ENCODE measurements at places on chromosomes 5 and 9.

- peak; percentile 84 for DNase-seq
Measured at GRCh38 chr9:127968700-127969383, 11.9 kb downstream of the EEIG1 start.

DNA sequence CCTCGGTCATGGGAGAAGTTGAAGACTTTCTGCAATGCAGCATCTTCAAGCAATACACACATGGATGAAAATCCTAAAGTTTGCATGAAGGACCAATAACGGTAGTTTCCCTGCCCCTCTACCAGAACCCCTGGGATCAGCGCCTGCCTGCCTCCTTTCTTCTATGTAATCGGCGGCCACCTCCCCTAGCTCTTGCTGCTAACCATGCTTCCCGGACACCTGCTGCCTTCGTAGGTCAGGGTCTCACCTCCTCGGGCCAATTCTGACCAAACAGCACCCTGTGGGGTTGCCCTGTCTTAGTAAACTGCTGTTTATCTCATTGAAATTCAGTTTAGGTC, 388 bp upstream of the MED10 start:
- DNase-seq = no peak

- no peak for DNase-seq
Measured at GRCh38 chr5:93099902-93100347, 481.1 kb downstream of the NR2F1-AS1 start.

- no peak for DNase-seq
Measured at GRCh38 chr5:100762108-100762507, 141.0 kb downstream of the ST8SIA4 start.

GRCh38 chr9:17833846-17834245, 255.0 kb downstream of the SH3GL2 start:
- no peak for DNase-seq

- DNase-seq = no peak
Measured at GRCh38 chr9:17739736-17740135, 160.9 kb downstream of the SH3GL2 start.

GRCh38 chr5:54753034-54753433, 232.4 kb downstream of the ESM1 start:
- DNase-seq = no peak

DNA sequence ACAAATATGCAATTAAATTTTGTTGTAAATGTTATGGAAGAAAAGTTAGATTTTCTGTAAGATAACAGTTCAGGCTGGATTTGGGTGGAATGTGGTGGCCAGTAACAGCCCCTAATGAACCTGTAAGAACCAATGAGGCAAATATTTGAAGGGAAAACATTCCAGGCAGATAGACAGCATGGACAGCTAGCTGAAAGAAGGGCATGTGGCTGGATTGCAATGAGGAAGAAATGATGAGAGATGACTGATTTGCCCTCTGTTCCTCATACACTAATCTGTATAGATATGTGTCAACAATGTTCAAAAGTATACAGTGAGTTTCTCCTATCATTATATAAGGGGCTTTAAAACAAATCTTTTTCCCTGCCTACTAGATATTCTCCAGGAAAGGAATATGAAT, 58.8 kb downstream of the MAN2A1 start:
- no peak for DNase-seq

GRCh38 chr5:114390431-114390830, 28.6 kb downstream of the KCNN2 start:
- DNase-seq = no peak

- DNase-seq = no peak
Measured at GRCh38 chr5:758698-759053, 25.9 kb downstream of the ZDHHC11B start.

GRCh38 chr5:24141046-24141445, 503.7 kb downstream of the CDH10 start:
- DNase-seq = no peak

- DNase-seq = no peak
Measured at GRCh38 chr9:15333376-15333881, 26.4 kb upstream of the TTC39B start.

DNA sequence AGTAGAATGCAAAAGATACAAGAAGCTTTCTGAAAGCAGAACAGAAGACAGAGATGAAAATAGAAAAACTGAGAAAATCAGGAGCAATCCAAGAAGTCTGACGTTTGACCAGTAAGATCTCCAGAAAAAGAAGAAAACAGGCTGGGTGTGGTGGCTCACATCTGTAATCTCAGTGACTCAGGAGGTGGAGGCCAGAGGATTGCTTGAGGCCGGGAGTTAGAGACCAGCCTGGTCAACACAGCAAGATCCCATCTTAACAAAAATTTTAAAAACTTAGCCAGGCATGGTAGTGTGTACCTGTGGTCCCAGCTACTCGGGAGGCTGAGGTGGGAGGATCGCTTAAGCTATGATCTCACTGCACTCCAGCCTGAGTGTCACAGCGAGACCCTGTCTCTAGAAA, 15.9 kb downstream of the RETREG1 start:
- DNase-seq = no peak

DNA sequence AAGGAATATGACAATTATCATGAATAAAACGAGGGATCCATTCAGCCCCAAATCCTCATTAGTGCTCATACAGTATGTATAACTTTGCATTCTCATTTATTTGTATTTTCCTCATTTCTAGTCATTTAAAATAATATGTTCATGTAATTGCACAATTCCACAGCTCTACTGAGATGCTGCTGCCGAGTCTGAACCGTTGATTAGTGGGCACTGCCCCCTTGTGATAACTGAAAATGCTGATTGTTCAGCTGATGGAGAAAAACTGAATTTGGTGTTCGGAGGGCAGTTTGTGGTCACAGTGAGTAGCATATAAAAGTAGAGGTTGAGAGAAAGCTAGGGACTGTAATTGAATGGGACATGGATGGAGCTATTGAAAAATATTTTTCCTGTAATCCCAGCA, 12.2 kb upstream of the GPR151 start:
- no peak for DNase-seq

GRCh38 chr5:107400328-107400727, 270.4 kb downstream of the EFNA5 start:
- no peak for DNase-seq

DNA sequence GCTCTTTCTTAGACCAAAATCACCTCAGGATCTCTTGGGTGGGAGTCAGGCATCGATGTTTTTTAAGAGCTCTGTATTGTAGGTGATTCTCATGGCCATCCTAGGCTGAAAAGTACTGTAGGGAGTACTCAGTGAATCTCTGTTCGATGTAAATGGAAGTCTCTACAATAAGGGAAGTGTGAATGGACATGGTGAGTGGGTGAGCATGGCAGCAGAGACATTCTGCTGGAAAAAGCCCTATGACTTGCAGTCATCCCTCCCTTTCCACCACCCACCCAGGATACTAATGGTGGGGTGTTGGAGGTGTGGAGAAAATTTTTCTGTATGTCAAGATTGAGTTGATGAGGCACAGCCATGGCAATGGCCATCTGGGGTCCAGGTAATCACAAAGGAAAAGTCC, 30.9 kb downstream of the ZNF366 start:
- no peak for DNase-seq

DNA sequence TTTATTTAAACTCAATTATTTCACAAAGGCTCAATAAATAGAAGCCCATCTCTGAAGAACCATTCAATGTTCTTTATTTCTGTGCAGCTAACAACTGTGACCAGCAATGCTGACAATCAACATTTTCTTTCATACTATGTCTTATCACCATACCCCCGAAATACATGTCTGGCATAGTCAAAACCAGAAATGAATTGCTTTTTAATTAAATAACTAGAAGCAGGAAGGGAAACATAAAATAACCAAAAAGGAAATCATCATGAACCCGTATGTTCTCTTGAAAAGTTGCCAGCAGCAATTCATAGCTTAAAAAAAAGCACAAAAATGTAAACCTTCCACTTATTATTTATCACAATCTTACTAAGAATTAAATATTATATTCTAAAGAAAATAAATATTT, 212.4 kb downstream of the TMEM232 start:
- DNase-seq = no peak

- no peak for DNase-seq
Measured at GRCh38 chr9:8437259-8437658, 637.7 kb upstream of the DMAC1 start.

GRCh38 chr9:36123515-36123914, 13.0 kb upstream of the GLIPR2 start:
- no peak for DNase-seq

DNA sequence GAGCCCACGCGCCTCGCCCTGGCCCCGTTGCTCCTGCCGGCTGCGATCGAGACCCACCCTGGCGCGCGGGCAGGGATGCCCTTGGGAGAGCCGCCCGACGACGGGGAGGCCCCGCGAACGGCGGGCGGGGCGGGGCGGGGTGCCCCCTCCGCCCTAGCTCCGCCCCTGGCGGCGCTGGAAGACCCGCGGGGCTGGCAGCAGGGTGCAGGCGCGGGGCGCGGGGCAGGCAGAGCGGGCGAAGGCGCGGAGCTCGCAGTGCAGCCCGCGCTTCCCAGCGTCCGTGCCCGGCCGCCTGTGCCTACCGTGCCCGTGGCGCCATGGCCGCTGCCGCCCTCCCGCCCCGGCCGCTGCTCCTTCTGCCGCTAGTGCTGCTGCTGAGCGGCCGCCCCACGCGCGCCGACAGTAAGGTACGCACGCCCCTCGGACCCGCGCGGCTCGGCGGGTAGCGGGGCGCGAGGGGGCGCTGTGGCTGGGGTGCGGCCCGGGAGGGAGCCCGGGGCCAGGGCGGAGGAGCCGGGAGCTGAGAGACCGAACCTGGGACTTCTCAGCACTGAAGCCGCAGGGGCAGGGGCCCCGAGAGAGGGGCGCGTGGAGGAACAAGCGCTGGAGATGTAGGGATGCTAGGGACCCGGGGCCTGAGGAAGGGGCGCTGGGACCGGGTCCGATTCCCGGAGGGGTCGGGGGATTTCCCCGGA, at the start of gene OLFML2A:
OLFML2A (plus strand) TSS at position 180 of the 695 bp plus-strand sequence; CDS start at position 318, 138 bp downstream.
- peak; percentile 31 for DNase-seq

- no peak for DNase-seq
Measured at GRCh38 chr5:39175273-39175955, 43.9 kb downstream of the FYB1 start.

DNA sequence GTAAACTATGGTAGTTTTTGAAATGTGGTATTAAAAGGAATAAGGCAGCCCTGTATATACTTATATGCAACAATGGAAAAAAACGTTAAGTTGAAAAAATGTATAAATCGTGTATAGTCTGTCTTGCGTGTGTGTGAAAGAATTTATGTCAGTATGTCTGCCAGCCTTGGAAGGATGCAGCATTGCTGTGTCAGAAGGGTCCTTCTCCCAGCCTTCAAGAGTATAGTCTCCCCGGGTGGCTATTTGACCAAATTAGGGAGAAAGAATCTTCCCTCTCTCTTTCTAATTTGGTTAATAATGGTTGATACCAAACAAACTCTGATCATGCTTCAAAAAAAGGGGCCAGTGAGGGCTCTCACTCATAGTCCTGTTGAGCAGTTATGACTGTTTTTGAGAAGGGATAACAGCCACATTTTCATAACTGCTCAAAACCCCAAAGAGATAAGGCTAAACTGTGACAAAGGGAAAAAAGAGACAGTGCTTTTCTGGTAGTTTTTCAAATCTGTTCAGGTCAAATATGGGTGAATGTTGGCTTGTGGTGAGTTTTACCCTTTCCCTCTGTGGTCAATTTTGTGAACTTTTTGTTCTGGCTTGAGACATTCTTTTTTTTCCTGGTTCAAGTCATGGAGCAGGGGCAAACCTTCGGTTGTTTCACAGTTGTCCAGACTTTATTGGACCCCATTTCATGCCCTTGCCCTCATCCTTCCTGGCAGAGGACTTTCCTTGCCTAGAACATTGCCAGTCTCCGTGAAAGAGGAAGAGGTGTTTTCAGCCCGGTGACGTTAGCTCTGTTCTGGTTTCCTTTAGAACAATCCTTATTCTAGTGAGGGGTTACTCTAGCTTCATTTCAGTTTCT, 21.0 kb downstream of the SNX30 start:
- no peak for DNase-seq

DNA sequence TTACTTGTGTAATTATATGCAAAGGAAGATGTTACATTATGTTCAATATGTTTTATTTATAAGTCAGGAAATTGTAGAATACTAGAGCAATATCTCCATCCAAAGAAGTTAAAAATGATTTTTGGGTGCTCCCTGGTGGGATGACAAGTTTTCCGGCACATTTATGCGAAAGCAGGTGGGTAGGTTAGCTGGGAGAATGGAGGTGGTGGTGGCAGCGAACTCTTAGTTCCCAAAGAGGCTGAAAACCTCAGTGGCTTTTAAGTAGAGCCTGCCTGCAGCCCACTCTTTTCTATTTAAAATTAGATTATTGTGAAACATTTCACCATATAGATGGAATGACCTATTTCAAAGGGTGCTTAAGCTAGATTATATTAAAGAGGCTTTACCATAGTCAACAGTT, 51.8 kb downstream of the ANKRD33B start:
- DNase-seq = no peak

DNA sequence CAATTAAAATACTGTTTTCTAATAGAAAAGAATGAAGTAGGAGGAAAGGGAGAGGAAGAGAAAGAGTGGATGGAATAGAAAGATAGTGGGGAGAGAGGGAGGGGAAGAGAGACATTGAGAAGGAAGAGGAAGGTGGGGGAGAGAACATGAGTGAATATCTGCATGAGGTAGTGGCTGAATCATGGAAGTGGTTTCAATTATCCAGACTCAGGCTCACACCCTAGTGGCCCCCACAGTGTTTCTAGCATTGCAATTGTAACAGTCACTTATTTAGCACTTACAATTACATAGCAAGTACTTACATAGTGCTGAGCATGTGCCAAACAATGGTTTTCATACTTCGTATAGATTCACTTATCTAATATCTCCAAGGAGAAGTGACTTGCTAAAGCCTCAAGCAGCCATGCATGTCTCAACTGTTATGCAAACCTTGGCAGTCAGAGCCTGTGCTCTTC, 72.7 kb downstream of the CAST start:
- no peak for DNase-seq

- no peak for DNase-seq
Measured at GRCh38 chr5:4205398-4205797, 609.8 kb downstream of the IRX1 start.

DNA sequence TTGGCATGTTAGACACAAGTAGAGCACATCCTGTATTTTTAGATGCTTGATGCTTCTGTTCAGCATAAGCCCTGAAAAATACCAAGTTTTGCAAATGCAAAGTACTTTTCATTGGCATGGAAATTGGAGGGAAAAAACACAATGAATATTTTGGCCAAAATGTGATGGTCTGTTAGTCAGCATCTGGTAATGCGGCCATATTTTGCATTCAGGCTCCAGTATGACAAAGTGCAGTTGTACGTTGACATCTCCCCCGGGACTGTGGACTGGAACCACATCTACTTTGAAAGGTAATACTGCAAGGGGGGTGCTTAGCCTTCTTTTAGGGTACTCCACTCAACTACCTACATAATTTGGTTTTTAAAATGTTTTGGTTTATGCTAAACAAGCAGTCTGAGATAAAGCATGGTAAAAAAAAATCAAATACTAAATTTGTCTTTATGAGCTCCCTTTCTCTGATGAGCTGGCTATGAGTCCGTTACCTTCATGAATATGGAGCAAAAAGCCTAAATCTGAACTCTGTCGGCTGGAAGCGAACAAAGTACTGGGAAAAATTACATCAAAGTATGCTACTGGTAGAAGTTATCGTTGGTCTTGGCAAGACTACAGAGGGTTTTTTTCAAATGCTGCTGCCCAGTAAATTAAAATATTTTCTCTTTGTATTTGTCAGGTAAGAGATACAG, 297.0 kb downstream of the ARHGEF28 start:
- no peak for DNase-seq

- DNase-seq = no peak
Measured at GRCh38 chr5:112576298-112576925, 157.3 kb upstream of the EPB41L4A start.

GRCh38 chr5:32254881-32255539, 57.7 kb downstream of the MTMR12 start:
- DNase-seq = peak; percentile 33

GRCh38 chr9:68793605-68794343, 88.7 kb downstream of the PIP5K1B start:
- no peak for DNase-seq

Data from NCI-H1092 treated with DMSO at 0.1 percent for 48 hours (cell line).